ENCODE measurements at places on chromosomes 16 and 17.
A peak's percentile ranks its signal among the peaks of the same experiment; 100 is the strongest.

GRCh38 chr16:89341697-89342694 is 124.5 kb downstream of the ZNF778 start:
- no peak for DNase-seq

DNA sequence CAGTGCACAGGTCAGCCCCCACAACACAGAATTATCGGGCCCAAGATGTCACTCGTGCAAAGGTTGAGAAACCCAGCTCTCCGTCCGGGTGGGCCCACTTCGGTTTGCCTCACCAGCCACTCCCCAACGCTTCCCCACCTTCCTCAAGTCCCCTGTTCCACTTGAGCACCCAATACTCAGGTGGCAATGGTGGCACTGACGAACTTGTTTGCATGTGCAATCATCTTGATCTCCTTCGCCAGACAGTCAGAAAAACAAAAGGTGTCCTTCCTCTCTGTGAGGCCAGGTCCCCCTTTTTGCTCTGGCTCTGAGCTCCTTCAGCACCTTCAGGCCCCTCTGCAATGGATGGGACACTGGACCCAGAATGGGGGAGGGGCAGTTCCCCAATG is 3.7 kb downstream of the GGA2 start:
- DNase-seq = no peak

DNA sequence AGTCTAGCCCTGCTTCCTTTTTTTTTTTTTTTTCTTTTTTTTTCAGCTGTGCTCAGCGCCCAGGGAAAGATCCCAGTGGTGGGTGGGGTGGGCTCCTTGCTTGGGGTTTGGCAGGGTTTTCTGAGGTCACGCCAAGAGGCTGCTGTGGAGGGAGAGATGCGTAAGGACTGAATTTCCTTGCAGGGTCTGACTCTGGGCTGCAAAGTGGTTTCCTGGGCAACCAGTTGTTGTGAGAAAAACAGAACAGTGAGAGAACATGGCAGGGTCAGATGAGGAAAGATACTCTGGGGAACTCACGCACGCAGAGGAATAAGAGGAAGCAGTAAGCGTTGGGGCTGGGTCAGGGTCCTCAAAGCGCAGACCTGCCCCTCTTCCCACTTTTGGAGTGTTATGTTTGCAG is 119.5 kb downstream of the IRF8 start:
- no peak for DNase-seq

GRCh38 chr17:43398724-43399595 is at the start of gene ARL4D:
ARL4D (plus strand) TSS chr17:43398993; CDS start chr17:43399733, 740 bp downstream.
- peak; percentile 47 for DNase-seq

DNA sequence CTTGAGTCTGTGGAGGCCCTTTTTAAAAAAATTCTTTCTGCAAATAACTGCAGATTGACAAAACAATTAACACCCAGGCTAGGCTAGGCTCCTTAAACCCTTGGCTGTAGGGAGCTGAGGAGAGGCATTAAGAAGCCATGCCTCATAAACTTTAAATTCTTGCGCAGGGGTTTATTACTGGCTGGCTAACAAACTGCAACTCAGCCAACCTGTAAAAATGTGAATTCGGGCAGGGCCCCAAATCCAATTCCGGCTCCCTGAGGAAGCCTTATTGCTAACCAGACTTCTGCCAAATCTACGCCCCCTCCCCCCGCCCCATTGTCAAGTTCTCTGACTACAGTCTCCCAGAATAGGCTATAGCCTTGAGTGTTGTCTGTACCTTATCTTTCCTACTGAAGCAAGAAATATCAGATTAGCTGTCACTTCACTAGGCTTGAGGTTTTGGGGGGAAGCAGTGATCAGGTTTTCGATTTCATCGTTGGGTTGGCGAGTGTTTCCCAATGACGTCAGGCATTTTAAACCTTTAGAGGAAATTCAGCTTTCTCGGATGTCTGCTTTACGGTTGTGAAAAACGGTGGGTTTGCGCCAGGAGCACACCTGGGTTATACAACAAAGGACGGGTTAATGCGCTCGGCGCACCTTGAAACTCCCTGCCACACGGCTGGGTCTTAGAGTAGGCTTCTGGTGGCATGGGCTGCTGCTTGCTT is 2.0 kb downstream of the CDH3 start:
- DNase-seq = no peak

GRCh38 chr17:30717291-30718098 is 107.0 kb downstream of the CRLF3 start:
- no peak for DNase-seq

DNA sequence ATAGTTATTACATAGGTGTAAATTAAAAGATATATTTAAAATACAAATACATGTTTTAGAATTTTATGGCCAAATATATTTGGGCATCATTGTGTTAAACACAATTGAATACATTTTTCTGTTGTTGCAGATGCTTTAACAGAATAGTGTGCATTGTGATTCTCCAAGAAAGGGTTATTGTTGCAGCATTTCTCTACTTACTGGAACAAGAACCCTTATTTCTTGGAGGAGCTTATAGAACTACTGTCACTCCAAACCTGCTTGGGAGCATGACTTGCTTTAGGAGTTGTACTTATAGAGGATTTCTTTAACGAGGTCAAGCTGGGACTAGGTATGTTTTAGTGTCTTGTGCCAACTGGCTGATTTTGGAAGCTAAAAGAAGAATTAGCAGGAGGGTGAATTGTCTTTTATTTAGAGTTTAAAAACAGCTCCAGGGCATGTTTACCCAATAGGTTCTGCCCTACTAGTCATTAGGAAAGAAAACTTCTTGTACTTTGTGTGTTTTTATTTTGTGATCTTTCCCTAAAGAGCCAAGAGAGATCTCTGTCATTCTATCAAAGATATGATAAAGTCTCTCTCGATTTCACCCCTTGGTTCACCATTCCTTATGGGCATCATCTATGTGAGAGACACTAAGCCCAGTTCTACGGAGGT is 279.8 kb upstream of the SALL1 start:
- DNase-seq = no peak

DNA sequence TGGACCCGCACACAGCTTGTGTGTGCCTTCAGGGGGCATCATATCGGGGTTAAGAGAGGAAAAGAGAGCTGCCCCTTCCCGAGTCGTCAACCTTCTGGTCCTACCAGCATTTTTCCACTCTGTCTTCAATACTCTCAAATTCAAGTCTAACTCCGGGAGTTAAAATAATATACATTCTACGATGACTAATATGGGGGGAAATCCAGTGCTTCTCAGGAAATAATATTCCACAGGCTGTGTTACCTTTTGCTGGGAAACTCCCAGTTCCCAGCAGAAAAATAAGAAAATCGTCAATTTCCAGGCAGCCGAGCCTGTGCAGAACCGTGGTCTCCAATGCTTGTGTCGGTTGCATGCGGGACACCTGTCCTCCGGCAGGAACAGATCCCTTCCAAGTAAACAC is 105.0 kb upstream of the FOXF1 start:
- no peak for DNase-seq

GRCh38 chr16:3582276-3583165 is 5.3 kb upstream of the NLRC3 start:
- no peak for DNase-seq

DNA sequence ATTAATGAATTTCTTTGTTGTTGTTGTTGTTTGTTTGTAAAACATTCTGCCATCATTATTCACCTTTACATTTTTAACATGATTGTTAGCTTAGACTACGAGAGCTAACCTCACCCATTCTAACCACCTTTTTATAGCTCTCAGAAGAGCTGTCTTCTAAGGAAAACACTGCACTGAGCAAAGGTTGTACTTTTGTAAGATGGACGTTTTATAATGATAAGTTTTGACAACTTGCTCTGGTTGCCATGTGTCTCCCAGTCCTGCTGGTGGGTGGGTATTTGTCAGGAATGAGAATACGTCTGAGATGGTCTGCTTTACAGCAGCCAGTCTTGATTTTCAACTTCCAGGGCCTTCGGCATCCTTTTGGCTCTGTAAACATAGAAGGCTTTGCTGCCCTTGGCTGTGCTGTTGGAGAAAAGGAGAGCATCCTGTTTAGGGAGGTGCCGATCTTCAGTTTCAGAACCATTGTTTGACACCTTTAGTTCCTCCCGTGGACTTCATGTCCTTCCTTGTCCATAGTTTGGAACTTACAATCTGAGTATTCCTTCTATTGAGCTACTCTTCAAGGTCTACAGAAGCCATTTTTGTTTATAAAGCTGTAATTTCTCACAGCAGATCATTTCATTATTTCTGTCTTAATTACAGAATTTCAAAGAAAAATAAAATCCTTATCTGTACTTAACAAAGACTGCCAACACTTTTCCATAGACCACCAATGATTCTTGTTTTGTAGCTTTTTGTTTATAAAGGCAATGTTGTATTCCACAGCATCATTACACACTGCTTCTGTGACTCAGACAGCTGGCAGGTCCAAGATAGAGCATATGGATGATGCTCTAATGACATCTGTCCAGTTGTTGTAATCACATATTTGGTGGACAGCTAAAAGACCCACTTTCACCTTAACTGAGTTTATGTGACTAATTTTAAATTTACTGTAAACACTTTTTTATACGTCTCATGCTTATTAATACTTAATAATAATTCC is 270.1 kb upstream of the TBX2 start:
- DNase-seq = no peak

GRCh38 chr16:352547-353403 is at the start of gene AXIN1:
AXIN1 (minus strand) TSS chr16:352723; CDS start chr16:347025, 5,698 bp downstream.
- DNase-seq = peak; percentile 94

GRCh38 chr17:80732268-80732667 is 187.6 kb downstream of the RPTOR start:
- no peak for DNase-seq

GRCh38 chr17:79777894-79778503 is at the start of gene CBX2:
CBX2 (plus strand) TSS chr17:79778148; CDS start chr17:79778236, 88 bp downstream.
- peak; percentile 41 for DNase-seq

- no peak for DNase-seq
These were observed 10.3 kb downstream of the CENPV start for GRCh38 chr17:16342979-16343378.

GRCh38 chr16:56956756-56957155 is 5.0 kb upstream of the CETP start:
- no peak for DNase-seq

- no peak for DNase-seq
These were observed 8.5 kb downstream of the CCL18 start for GRCh38 chr17:36072431-36073121.

GRCh38 chr16:13110124-13110796 is 208.9 kb downstream of the SHISA9 start:
- DNase-seq = peak; percentile 98

DNA sequence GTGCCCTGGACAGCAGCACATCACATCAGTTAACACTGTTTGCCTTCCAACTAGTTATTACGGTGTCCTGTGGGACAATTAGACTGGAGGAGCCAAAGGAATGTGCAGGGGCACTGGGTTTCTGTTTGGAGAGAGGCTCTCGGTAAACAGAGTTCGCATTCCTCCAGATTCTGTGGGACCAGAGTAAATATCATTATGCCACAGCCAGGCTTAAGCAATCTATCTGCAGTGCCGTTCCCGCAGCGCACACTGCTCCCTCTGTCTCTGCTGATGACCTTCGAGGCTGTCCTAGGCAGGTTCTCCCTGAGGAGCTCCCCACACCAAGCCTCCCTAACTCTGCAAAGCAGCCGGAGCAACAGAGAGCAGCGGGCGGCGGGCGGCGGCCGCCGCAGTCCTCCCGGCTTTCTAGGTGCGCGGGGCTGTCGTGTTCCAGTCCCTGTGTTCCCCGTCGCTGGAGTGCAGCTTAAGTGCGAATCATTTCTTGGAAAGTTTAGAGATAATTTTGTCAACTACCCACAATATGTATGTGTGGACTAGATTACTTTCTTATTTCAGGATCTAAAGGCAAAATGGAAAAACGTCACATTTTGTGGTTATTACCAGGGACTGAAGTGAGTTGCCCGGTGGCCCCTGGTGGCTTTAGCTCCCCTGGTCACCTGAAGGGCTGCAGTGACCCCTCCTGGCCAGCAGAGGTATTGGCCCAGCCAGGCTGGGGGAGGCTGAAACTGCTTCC is 43.3 kb downstream of the PGS1 start:
- DNase-seq = peak; percentile 56
